Cardiac muscle cell (in vitro differentiated cells and primary cell): ENCODE measurements at places on chromosomes 4 and X. TPM values are rescaled to one million over a fixed set of nuclear protein-coding genes. Genes with fewer than 3 reads are reported as not detected.

The GK gene
- total RNA-seq: 6.1 and 7.3 TPM in 2 replicates

DNA sequence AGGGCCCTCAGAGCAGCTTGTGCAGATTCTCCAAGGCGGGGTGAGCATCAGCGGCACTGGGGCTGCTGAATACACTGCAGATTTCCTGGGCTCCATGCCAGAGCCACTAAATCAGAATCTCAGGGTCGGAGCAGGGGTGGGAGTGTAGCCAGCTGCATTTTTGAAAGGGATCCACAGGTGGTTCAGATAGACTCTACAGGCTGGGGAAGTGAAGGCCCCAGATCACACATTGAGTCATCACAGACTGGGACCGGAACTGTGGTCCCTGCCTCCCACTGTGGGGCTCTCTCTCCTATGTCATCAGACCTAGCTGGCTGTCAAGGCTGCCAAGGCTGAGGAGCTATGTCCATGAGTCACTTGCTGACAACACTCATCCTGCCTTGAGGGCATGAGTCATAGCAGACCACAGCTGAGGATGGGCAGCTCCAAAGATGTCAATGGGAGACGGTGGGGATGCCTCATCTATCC lies 162.3 kb upstream of the MAMLD1 start:
- H3K27ac ChIP-seq: no peak overlapping the region
- no peaks in the 10 kb centered on the region for H3K36me3 ChIP-seq
- peak; percentile 94 for DNase-seq
- H3K4me1 ChIP-seq: no peaks in the 10 kb centered on the region
- H3K4me3 ChIP-seq: no peak overlapping the region
- peaks cover under 1% of the 10 kb centered on the region for H3K27me3 ChIP-seq

DNA sequence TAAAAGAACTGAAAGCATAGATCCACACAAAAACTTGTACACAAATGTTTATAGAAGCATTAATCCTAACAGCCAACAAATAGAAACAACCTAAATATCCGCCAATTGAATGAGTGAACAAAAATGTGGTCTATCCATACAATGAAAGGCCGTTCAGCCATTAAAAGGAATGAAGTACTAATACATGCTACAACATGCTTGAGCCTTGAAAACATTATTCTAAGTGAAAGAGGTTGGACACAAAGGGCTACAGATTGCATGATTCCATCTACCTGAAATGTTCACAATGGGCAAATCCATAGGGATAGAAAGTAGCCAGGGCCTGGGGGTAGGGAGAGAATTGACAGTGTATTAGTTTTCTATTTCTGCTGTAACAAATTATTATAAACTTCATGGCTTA lies 169.2 kb downstream of the SPCS3 start:
- no peak for DNase-seq
- no peak overlapping the region for H3K27ac ChIP-seq

- H3K36me3 ChIP-seq: no peaks in the 10 kb centered on the region
- no peak for DNase-seq
- H3K4me3 ChIP-seq: no peak overlapping the region
- peaks cover 46% of the 10 kb centered on the region for H3K4me1 ChIP-seq
- H3K27ac ChIP-seq: no peak overlapping the region
These were observed 4.4 kb downstream of the GPRIN3 start for GRCh38 chr4:89303177-89303576.

The FRG2 gene
- not detected in 2 replicates for total RNA-seq

The CA5B gene
- total RNA-seq: 5.6 and 9.9 TPM in 2 replicates

DNA sequence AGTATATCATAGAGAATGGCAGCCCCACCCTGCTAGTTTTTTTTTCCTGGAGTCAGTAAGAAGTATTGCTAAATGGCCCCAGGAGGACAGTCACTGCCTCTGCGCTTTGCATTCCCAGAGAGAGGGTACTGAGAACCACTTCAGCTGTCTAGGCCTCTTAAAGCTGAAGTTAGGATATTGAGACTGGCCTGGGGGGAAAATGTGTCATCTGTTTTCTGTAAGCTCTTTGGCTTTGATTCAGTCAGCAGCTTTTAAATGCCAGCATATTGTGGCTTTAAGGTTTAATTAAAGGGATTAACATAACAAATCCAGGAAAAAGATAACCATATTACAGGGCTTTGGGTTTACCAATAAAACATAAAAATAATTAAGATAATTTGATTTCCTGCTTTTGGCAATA lies 852.0 kb downstream of the PCDH18 start:
- H3K27ac ChIP-seq: no peak overlapping the region
- peaks cover 20% of the 10 kb centered on the region for H3K4me1 ChIP-seq
- no peaks in the 10 kb centered on the region for H3K27me3 ChIP-seq

GRCh38 chr4:51998837-51999236 lies 21.3 kb downstream of the LRRC66 start:
- H3K27me3 ChIP-seq: no peaks in the 10 kb centered on the region
- H3K27ac ChIP-seq: no peak overlapping the region
- DNase-seq: no peak
- no peaks in the 10 kb centered on the region for H3K4me1 ChIP-seq

- H3K27ac ChIP-seq: no peak overlapping the region
- no peaks in the 10 kb centered on the region for H3K4me1 ChIP-seq
These were observed 99.4 kb upstream of the STK26 start for GRCh38 chrX:131923614-131924250.

DNA sequence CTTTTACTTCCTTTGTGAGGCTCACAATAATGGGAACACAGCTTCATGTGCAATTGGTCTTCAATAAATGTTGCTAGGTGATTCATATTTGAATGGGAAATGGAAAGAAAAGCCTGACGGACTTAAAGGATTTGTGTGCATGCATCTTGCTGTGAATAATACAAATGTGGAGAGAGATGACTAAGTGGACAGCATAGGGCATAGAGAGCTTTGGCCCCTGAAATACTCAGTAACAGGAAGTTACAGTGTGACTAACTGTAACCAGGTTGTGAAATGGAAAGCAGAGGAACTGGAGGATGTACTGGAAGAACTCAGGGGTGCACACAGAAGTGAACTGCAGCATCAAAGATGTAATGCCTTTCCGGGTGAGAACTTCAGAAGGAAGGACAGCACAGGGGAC lies 206.7 kb downstream of the MGST2 start:
- no peak overlapping the region for H3K4me3 ChIP-seq
- H3K27ac ChIP-seq: no peak overlapping the region
- no peaks in the 10 kb centered on the region for H3K27me3 ChIP-seq
- H3K36me3 ChIP-seq: no peaks in the 10 kb centered on the region
- DNase-seq: peak; percentile 89
- H3K4me1 ChIP-seq: peaks cover 18% of the 10 kb centered on the region

DNA sequence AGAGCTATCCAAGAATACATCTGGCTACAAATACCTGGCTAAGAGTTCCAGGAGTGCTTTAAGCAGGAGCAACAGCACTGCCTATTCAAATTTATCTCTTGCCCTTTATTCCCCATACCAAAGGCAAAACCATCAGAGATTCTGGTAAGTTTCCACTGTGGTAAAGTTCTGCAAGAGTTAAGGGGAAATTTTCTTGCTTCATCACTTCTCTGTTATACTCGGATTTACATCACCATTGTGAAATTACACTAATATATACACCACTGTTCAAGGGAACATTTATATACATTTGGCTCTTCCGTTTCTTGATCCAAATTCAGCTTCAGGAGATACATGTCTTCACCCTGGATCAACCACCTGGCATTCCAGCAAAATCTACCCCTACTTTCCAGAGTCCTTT lies 70.8 kb upstream of the PTPN13 start:
- no peak for DNase-seq
- H3K4me1 ChIP-seq: no peaks in the 10 kb centered on the region
- H3K27me3 ChIP-seq: no peaks in the 10 kb centered on the region
- no peak overlapping the region for H3K27ac ChIP-seq

GRCh38 chrX:40543661-40544328 lies 37.0 kb upstream of the ATP6AP2 start:
- peak; percentile 65 for DNase-seq
- H3K4me3 ChIP-seq: no peak overlapping the region
- H3K36me3 ChIP-seq: no peaks in the 10 kb centered on the region

The DMP1 gene
- not detected in 2 replicates for total RNA-seq

DNA sequence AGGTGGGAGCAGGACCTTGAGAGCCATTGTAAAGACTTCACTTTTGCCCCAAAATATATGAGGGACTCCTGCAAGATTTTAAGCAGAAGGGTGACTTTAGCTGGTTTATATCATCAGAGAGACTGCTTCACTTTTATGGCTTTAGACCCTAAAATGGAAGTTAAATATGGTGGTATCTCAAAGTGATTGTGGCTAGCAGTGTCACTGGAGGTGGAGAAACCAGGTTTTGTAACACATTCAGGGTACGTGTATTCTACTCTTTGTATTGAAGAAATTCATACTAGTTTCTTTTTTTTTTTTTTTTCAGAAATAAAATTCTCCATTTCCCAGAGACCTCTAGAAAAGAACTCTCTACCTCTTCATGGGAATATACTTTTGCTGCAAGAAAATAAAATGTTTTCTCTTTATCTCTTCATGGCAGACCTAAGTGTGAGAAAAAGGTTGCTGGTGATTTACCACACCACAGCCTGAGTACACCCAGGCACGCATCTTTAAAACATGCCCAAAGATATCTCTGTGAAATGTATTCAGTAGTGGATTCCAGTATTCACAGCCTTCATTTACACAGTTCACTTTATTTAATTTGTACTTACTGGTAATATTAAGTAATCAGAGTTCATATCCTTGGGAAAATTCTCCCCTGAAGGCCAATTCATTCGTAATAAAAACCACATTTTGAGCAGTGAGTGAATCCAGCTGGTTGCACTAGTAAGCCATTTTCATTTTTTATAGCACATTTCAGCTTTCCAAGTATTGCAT lies 74.3 kb upstream of the GUCY1A1 start:
- H3K4me1 ChIP-seq: peaks cover 5% of the 10 kb centered on the region
- no peaks in the 10 kb centered on the region for H3K27me3 ChIP-seq

The DOCK11 gene
- 11.0 and 11.2 TPM in 2 replicates for total RNA-seq

- peaks cover 10% of the 10 kb centered on the region for H3K36me3 ChIP-seq
- peak overlapping the region; percentile 74 for H3K27ac ChIP-seq
- peak; percentile 51 for DNase-seq
These were observed 4.6 kb upstream of the KANTR start for GRCh38 chrX:53089224-53089842.

DNA sequence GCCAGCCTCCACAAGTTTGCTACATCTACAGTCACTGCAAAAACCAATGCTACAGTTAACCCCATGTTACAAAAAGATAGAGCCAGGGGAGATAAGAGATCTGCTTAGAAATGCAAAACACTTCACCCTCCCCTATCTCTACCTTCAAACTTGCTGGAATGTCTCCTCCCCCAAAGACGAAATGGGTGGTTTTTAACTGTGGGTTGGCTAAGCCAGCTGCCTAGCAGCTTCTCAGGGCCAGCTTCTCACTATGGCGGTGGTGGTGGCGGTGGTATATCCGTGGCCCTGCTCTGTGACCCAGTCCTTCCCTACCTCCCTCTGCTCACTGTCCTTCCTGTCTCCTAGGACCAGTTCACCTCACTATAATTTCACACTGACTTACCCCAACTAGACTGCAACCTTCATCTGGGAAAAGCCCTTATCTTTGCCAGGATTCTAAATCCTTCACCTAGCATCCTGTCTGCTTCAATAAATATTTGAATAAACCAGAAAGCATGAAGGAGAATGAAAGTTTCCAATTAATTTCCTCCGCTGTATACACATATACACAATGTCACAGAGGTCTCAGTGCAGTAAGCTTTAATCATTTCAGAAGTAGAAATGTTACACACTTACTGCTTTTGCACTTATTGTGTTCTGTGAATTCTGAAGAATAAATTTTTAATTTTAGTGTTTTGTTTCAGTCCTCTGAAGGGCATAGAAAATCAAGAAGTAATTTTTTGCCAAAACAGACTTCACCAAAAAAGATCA lies 46.3 kb downstream of the SH3KBP1 start:
- H3K4me1 ChIP-seq: no peaks in the 10 kb centered on the region
- H3K4me3 ChIP-seq: no peak overlapping the region
- no peaks in the 10 kb centered on the region for H3K36me3 ChIP-seq
- DNase-seq: no peak
- H3K27ac ChIP-seq: peak overlapping the region; percentile 30

DNA sequence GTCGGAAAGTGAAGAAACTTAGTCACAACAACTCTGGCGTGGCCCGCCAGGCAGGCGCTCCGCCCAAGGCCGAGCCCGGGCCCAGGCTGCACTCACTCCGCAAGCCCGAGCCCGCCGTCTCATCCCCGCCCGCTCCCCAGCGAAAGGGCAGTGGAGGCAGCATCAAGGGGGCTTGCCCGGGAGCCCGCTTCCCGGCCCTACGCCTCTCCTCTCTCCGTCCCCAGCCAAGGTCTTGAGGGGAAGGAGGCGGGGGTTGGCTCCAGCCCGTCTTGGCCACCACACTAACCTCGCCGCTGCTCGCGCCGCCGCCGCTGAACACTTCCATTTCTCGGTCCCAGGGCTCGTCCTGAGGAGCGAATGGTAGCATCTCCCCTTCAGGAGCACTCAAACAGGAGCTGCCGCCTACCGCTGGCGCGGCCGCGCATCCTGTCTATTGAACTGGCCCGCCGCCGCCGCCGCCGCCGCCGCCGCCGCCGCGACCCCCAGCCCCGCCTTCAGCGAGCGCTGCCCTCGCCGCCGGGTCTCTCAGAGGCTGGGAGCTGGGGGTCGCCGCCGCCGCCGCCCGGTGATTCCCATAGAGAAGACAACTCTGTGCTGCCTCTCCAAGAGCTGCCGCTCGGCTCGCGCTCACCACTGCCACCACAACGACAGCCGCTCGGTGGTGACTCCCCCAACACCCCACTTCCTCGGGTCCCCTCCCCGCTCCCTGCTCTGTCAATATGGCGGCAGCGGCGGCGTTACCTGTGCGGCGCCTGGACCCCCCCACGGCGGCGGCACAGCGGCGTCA lies at the start of gene RPS6KA6:
Gene RPS6KA6 (minus strand): TSS at position 667 of the 787 bp plus-strand sequence. CDS start 300 bp downstream, at position 367.
- H3K4me3 ChIP-seq: peak within 1 kb of the TSS; percentile 89
- DNase-seq: no peak
- no peak within 1 kb of the TSS for H3K27ac ChIP-seq
- no peaks in the 10 kb centered on the region for H3K27me3 ChIP-seq
- peaks cover under 1% of the 10 kb centered on the region for H3K4me1 ChIP-seq

DNA sequence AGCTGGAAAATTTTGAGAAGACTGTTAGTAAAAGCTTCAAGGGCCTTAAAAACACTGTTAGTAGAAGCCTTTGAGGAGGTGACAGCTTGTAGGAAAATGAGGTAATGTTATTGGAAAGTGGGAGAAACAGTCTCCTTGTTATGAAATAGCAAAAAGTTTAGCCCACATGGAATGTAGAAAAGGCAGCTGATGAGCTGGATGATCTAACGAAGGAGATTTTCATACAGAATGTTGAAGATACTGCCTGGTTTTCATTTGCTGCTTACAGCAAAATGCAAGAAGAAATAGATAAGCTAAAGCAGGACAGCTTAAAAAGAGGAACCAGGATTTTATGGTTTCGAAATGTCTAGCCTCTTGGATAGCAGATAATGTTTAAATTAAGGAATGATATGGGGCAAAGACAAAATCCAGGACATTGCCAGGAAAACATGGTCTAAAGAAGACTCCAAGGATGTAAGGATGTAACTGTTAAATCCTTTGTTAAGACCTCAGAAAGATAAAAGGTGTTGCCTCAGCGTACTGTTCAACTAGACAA lies 10.2 kb upstream of the STBD1 start:
- no peak for DNase-seq
- H3K36me3 ChIP-seq: no peaks in the 10 kb centered on the region
- H3K27me3 ChIP-seq: no peaks in the 10 kb centered on the region
- no peak overlapping the region for H3K4me3 ChIP-seq
- peaks cover 7% of the 10 kb centered on the region for H3K4me1 ChIP-seq

The NAA11 gene
- not detected in 2 replicates for total RNA-seq

The ARX gene
- total RNA-seq: not detected in 2 replicates

The TRO gene
- 111 and 130 TPM in 2 replicates for total RNA-seq

The HHIP gene
- total RNA-seq: not detected in 2 replicates

GRCh38 chr4:147543034-147543433 lies 62.1 kb downstream of the EDNRA start:
- H3K4me1 ChIP-seq: no peaks in the 10 kb centered on the region
- no peaks in the 10 kb centered on the region for H3K27me3 ChIP-seq
- DNase-seq: no peak

The COX7B2 gene
- total RNA-seq: not detected in 2 replicates
